T-helper 1 cell (primary cell): ENCODE measurements at places on chromosomes 3 and 15.

GRCh38 chr15:85313339-85313738 is 67.1 kb upstream of the AKAP13 start:
- DNase-seq: no peak

DNA sequence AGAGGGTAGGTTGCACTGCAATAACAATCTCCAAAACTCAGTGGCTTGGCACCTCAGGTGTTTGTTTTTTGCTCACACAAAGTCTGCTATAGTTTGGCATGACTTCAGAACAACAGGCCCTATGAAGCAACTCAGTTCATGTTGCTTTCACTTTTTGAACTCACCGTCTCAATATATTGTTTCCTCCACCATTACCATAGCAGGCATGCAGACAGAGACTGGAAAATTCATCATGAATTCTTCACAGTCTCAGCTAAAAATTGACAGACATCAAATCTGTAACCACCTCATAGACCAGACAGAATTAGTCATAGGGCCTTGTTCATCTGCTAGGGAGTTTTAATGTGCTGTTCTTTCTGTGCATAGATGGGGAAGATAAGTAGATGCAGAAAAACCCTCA is 161.4 kb upstream of the POU1F1 start:
- DNase-seq: no peak

- DNase-seq: no peak
These were observed 66.9 kb upstream of the THBS1 start for GRCh38 chr15:39513936-39514335.

- DNase-seq: no peak
These were observed 1322.7 kb upstream of the ALCAM start for GRCh38 chr3:104044002-104044401.

- DNase-seq: no peak
These were observed 19.6 kb upstream of the EMC3 start for GRCh38 chr3:10006048-10006761.

DNA sequence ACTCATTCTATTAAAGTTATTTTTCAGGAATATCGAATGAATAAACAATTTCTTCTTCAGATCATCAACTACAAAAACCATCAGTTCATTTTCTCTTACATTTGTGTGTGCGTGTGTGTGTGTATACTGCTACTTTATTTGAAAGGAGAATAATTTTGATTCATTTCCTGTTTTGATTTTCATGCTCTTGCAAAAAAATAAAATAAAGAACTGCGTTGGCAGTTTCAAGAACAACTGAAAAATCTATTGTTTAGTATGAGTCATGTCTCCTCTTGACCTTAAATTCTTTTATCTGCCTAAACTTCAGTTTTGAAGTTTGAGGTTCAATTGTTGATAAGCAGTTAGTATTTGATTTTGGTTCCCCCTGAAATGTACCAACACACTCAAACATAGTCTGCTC is 540.8 kb downstream of the FGF12 start:
- no peak for DNase-seq

- DNase-seq: no peak
These were observed 128.6 kb upstream of the ADPGK start for GRCh38 chr15:72912121-72912520.

GRCh38 chr3:106458952-106459351 is 590.1 kb upstream of the CBLB start:
- no peak for DNase-seq

- no peak for DNase-seq
These were observed 34.5 kb downstream of the DAPK2 start for GRCh38 chr15:64011736-64012135.

DNA sequence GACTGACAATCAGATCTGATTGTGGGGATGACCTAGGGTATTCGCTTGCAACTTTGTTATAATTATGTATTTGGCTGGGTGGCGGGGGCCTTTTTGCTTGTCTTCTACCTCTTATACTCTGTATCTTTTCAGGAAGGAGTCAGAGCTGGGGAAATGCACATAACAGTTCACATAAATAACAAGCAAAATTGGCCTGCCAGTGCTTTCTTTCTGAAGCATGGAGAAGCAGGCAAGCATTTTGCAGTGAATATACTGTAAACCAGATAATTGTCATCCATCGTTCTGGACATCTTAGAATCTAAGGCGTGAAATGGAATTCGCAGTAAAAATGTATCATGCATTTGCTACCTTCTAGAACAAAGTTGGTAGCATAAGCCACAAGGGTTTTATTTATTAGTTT is 227.6 kb downstream of the CLSTN2 start:
- DNase-seq: no peak

GRCh38 chr15:101264011-101264410 is 12.2 kb upstream of the CHSY1 start:
- DNase-seq: no peak

DNA sequence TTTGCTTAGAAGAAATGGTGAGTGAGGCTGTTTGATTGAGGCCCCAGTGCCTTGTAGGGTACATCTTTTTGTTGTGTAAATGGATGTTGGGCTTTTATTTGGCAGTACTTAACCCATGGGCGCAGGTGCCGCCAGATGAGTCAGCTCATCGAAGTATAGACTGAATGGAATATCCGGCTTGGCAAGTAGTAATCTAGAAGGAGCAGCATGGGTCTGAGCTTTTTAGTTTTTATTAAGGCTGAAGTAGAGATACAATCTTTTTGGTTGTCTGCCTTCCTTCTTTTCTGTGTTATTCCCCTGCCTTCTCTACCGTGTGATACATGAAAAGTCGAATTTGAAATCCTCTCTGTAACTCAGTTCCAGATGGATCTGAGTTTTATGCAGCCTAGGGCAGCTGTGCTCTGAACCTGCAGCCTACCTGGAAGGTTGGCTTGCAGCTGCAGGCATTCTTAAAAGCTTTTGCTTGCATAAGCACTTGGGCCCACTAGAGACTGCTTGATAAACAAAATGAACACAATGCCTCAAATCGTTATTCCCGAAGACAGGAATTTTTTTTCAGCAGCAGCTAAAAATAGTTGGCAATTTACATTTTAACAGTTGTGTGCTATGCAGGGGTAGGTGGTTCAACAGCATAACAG is 177.5 kb upstream of the CGNL1 start:
- DNase-seq: no peak

- no peak for DNase-seq
These were observed 68.2 kb upstream of the CORO2B start for GRCh38 chr15:68510558-68510957.
